ENCODE measurements at places on chromosomes 12 and 14.

DNA sequence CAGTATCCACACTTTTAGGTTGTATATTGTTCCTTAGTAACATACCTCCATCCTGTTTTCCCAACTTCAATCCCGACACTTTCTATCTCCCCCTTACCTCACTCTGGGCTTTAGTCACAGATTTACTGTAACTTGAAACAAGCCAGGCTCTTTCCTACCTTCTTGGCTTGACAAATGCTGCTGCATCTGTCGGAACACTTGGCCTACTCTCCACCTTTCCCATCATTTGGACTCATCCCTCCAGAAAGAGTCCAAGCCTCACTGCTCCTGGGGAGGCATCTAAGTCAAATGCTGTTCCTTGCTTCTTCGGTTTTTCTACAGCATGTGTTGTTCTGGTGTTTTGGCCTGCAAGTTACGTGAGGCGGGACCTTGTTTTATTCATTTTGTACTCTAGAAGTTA lies 142.4 kb downstream of the DACT1 start:
- no peak for DNase-seq

DNA sequence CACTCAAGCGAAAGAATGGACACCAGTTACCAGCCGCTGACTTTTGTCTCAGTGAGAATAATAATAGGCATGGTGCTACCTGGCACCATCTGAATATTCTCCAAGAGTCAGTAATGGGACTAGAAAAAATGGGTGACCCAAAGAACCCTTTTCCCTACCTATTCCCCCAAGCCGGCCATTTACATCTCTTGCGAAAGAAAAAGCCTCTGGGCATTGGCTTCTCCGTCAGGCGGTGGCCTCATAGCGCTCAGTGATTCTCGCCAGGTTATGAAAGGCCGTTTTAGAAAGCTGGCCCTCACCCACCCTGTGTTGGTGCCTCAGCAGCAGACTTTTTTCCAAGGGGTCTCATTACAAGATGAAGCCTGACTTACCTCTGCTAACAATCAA lies 523 bp upstream of the SLC6A15 start:
- DNase-seq: no peak

DNA sequence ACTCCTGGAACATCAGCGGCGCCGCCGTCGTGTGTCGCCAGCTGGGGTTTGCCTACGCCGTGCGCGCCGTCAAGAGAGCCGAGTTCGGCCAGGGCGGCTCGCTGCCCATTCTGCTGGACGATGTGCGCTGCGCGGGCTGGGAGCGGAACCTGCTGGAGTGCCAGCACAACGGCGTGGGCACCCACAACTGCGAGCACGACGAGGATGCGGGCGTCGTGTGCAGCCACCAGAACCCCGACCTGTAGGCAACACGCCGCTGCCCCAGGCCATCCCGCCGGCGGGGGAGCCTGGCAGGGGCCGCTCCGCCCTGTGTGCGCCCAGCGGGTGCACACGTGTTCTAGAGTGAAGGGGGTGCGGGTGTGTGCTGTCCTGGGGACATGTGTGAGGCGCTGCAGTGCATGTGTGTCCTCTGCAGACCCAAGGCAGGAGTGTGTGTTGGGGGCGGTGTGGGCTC lies 8.7 kb upstream of the CYP46A1 start:
- DNase-seq: no peak

DNA sequence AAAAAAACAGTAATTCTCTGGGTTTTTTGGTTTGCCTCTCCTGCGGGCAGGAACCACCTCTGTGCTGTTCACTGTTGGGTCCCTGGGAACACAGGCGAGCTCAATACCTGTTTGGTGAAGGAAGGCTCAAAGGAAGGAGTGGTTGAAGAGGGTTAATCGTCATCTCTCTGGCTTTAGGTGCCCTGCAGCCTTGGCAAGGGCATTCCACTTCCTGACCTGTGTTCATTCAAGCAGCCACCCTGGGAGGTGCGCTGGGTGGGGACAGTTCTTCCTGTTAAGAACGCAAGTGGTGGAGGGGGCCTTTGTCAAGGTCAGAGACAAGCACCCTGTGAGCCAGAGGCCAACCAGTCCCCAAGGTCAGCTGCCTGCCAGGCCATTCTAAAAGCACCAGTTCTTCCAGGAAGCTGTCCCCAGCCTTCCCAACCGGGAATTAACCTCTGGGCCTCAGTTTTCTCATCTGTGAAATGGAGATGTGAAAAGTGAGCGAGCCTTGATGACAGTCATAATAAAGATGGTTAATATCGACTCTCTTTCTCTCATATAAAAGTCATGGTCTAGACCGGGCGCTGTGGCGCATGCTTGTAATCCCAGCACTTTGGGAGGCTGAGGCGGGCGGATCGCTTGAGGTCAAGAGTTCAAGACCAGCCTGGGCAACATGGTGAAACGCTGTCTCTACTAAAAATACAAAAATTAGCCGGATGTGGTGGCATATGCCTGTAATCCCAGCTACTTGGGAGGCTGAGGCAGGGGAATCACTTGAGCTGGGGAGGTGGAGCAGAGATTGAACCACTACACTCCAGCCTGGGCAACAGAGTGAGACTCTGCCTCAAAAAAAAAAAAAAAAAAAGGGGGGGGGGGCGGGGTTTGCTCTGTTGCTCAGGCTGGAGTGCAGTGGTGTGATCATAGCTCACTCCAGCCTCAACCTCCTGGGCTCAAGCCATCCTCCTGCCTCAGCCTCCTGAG lies 6.1 kb downstream of the RHOF start:
- DNase-seq: no peak

GRCh38 chr14:21702316-21702715 lies 28.7 kb upstream of the OR4E1 start:
- no peak for DNase-seq

- no peak for DNase-seq
Measured at GRCh38 chr12:54605138-54605970, 16.9 kb upstream of the PPP1R1A start.

DNA sequence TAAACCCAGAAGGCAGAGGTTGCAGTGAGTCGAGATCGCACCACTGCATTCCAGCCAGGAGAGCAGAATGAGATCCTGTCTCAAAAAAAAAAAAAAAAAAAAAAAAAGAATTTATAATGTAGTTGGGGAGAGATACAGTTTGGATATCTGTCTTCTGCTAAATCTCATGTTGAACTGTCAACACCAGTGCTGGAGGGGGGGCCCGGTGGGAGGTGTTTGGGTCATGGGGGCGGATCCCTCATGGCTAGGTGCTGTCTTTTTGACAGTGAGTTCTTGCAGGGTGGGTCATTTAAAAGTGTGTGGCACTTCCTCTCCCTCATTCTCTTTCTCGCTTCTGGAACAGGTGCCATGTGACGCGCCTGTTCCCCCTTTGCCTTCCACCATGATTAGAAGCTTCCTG lies 32.8 kb downstream of the CLIP1 start:
- no peak for DNase-seq

DNA sequence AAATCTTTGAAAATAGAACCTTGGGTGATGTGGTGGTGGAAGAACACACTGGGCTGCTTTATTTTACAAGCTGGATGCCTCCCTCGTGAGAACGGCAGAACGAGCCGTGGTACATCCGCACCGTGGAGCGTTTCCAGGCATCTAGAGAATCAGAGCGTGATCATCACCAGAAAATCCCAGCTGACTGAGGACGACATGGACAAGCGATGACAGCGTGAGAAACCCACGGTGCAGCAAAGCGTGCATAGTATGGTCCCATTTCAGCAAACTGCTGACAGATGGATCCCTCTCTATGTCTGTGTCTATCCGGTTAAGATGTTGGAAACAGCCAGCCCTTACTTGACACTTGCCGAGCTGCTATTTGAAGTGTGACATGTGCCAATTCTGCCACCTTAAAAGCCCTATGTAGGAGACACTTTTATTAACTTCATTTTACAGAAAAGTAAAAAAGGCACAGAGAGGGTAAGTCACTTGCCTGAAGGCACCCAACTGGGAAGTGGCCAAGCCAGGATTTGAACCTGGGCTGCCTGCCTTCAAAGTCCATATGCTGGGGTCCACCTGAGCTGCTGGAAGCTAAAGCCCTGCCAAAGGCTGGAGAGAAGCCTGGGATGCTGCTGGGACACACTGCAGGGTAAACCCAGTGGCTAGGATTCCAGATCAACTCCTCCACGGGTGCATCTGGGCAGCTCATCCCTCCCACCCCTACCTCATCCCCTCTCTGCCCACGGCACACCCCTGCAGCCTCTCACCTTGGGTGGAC lies 14.9 kb downstream of the SCARB1 start:
- no peak for DNase-seq

DNA sequence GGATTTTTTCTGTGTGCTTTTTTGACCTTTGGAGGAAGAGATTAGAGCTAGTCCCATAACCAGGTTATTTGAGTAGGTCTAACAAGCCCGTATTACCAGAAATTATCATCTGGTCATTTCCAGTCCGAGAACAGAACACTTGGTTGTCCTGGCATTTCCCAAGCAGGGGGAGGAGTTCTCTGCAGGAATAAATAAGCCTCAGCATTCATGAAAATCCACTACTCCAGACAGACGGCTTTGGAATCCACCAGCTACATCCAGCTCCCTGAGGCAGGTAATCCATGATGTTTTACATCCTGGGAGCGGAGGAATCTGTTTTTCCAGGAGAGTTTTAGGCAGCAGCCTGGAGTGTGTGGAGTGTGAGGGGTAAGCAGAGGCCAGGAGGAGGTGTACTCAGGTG lies at the start of gene SERPINA3:
TSS of gene SERPINA3 (plus strand) at position 218 of the 400 bp plus-strand sequence. CDS start 2,051 bp downstream, outside the sequence.
- no peak for DNase-seq

GRCh38 chr12:100229036-100229635 lies 28.5 kb downstream of the ACTR6 start:
- no peak for DNase-seq

GRCh38 chr14:79596551-79596950 lies 614.8 kb downstream of the DIO2 start:
- no peak for DNase-seq

DNA sequence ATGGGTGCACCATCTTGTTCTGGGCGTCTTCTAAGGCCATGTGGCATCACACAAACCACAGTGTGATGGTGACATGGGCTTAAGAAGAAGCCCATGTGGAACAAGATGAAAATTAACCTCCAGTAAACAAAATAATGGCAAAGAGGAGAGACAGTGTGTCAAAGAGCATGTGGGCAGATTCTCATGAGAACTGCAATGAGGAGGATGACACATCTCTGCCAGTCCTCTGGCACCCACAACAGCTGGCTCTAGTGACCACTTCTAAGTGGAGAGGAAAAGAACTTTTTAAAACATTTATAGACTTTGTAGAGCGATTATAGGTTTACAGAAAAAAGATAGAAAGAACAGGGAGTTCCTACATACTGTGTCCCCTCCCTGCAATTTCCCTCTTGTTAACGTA lies 401.4 kb downstream of the ATP23 start:
- no peak for DNase-seq

Measured in germinal center (tissue), 1 donor.